Suprapubic skin (tissue), 4 donors: ENCODE measurements at places on chromosomes 11 and 22. TPM values are rescaled to one million over a fixed set of nuclear protein-coding genes. Genes with fewer than 3 reads are reported as not detected.

The BCR gene
- total RNA-seq: 87.8 TPM

The SLC15A3 gene
- total RNA-seq: 9.3 TPM

GRCh38 chr11:1271002-1271401 lies 38.4 kb downstream of the TOLLIP start:
- DNase-seq: no peak
- no peak overlapping the region for H3K27ac ChIP-seq
- no peak overlapping the region for H3K4me3 ChIP-seq
- peaks cover 24% of the 10 kb centered on the region for H3K36me3 ChIP-seq

GRCh38 chr22:39364714-39365491 lies 15.1 kb downstream of the SYNGR1 start:
- H3K4me3 ChIP-seq: no peak overlapping the region
- no peak for DNase-seq
- no peaks in the 10 kb centered on the region for H3K36me3 ChIP-seq
- no peaks in the 10 kb centered on the region for H3K27me3 ChIP-seq
- H3K4me1 ChIP-seq: peaks cover 62% of the 10 kb centered on the region

The SYTL2 gene
- 18.6 TPM for total RNA-seq

The KCNJ11 gene
- 5.1 TPM for total RNA-seq

GRCh38 chr22:37126383-37126782 lies 16.9 kb upstream of the TMPRSS6 start:
- H3K27ac ChIP-seq: no peak overlapping the region
- no peaks in the 10 kb centered on the region for H3K36me3 ChIP-seq
- DNase-seq: no peak
- peaks cover 16% of the 10 kb centered on the region for H3K4me1 ChIP-seq
- no peaks in the 10 kb centered on the region for H3K27me3 ChIP-seq

GRCh38 chr22:40187389-40187788 lies 9.7 kb downstream of the TNRC6B start:
- H3K4me3 ChIP-seq: no peak overlapping the region
- H3K36me3 ChIP-seq: no peaks in the 10 kb centered on the region
- peaks cover 37% of the 10 kb centered on the region for H3K4me1 ChIP-seq
- H3K27me3 ChIP-seq: no peaks in the 10 kb centered on the region
- no peak overlapping the region for H3K27ac ChIP-seq
